SJCRH30 (cell line): ENCODE measurements at places on chromosomes 6 and 20.

GRCh38 chr6:94213226-94213625, 793.9 kb upstream of the EPHA7 start:
- peak; percentile 82 for DNase-seq

DNA sequence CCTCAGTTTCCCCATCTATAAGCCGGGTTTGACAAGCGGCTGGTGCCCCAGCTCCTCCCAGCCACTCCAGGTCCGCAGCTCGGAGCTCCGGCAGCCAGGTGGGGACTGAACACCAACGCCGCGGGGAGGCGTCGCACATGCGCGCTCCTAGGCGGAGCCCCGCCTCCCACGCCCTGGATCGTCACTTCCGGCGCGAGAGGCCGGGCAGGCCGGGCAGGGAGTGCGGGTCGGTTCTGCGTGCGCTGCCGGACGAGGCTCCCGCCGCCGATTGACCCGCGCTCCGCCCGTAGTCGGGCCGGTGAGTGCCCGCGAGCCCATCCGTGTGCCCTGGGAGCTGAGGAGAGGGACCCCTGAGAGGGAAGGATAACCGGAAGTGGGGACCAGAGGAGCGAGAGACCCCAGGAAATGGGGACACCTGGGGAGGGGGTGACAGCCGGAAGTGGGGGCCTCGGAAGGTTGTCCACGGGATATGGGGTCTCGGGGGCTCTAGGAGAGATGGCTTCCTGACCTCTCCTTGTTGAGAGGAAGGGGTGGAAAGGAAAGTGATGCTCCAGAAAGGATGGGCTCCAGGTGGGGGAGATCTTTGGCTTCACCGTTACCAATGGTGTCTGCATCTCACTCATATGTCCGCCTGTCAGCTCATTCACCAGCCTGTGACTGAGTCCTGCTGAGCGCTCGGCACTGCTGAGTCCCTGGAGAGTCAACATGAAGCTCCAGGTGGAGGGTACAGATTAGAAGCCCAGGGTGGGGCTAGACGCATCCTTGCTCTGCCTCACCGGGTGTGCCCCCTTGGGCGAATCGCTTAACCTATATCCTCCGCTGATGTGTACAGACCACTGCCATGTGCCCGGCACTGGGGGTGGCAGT, at the start of gene TTPAL:
TSS of gene TTPAL (plus strand) at position 181 of the 867 bp plus-strand sequence. CDS start 4,126 bp downstream, outside the sequence.
- DNase-seq, result peak; percentile 88

GRCh38 chr20:31862506-31862905, 7.8 kb downstream of the DUSP15 start:
- no peak for DNase-seq

GRCh38 chr6:110415086-110415916, at the start of gene DDO:
TSS of gene DDO (minus strand) at chr6:110415575. CDS start at chr6:110413462, 2,113 bp downstream.
- DNase-seq, result peak; percentile 30

DNA sequence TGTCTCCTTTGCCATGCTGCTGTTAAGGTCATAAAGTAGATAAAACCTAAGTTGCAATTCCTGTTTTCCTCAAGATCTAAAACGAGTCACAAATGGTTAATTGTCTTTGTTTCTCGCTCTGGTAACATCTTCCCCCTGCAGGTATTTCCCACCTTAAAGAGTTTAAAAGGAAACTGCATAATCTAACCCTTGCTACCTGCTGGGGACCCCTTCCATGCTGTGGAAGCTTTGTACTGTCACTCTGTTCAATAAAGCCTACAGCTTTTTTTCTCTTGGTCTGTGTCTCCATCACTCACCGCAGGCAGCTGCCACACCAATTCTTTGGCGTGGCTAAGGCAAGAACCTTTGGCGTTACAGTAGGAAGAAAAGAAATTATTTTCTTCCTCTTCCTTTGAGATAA, 117.7 kb upstream of the GJE1 start:
- DNase-seq, result no peak

GRCh38 chr6:112373866-112374520, 26.9 kb downstream of the RFPL4B start:
- no peak for DNase-seq

GRCh38 chr6:14283600-14284235, 166.1 kb downstream of the CD83 start:
- no peak for DNase-seq

DNA sequence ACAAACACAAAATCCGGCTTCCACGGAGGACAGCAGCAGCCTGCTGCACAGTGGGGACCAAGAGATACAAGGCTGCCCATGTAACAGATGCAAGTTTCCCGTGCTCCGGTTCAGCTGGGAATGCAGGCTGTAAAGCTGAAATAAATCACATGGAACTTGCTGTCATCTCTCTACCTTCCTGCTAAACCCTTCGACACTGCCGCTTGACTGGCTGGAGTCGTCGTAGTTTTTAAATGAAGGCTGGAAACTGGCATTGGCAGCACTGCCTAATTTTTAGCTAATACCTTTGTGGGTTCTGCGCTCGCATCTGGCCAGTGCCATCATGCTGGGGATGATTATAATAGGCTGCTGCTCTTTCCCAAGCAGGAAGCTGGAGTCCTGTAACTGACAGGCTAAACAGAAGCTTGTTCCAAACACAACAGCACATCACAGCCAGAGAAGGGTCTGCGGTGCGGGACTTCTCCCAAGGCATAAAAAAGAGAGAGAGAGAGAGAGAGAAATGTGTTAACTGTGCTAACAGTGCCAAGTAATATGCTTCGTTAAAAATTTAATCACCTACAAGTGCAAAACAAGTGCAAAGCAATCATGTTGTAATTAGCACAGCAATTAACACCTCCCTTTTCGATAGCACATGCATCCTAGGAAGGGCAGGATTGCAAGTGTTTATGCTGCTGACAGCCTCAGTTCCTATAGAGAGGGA, 146.1 kb downstream of the TFAP2A start:
- DNase-seq, result no peak

DNA sequence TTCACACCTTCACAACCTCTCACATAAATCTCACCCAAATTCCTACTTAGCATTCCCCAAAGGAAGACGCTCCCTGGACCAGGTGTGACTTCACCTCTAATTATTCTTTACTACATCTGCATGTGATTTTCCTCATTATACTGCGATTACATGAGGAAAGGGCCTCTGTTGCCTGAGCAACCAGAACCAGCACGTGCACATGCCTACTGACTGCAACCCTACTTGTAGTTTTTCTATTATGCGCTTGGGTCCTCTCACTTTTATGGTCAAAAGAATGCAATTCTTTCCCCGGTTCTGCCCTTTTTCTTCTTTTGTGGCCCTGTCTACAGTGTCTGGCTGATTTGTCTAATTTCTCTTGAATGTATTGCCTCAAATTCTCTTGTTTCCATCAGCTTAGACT, 20.4 kb upstream of the ANKEF1 start:
- DNase-seq, result no peak

DNA sequence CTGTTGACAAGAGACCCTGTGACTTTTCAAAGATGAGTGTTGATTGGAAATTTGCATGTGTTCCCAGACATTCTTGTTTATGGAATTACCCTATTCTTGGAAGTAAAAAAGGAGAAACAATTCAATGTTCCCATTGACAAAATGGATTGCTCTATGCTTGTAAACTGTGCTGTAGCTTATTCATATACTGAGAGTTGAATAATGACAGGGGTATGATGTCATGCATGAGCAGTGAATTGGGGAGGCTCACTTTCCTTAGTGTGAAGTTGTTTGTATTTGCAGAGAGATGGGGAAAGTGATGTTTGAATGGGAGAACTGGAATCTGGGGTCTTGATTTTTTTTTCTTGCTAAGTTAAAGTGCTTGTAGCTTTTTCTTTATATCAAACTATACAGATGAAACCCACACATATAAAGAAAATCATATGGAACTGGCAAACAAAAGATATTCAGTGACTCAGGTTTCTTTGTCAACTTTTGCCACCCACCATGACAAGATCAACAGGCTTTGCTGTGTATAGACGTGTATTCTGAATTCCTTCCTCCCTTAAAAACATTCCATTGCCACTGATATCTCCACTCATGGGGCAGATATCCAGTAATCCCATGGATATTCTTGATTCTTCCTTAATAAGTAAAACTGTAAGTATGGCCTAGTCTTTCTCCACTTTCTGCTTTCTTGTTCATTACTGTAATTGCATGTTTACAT, 97.8 kb upstream of the JAG1 start:
- DNase-seq, result no peak

DNA sequence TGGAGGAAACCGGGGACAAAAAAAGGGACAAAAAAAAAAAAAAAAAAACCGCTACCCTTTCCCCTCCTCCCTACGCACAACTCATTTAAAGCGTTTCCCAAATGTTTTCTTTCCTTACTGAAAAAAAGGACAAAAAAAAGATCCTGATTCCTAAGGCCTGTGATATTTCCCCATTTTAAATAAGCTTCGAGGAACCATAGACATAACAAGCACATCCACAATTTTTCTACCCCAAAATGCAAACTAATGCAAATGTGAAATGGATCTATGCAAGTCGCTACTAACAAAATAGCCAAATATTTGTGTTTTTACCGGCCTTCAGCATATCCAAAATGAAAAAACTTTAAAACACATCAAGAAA, 1.4 kb upstream of the ZNF217 start:
- no peak for DNase-seq

GRCh38 chr6:156319707-156320106, 457.5 kb upstream of the ARID1B start:
- DNase-seq, result no peak

DNA sequence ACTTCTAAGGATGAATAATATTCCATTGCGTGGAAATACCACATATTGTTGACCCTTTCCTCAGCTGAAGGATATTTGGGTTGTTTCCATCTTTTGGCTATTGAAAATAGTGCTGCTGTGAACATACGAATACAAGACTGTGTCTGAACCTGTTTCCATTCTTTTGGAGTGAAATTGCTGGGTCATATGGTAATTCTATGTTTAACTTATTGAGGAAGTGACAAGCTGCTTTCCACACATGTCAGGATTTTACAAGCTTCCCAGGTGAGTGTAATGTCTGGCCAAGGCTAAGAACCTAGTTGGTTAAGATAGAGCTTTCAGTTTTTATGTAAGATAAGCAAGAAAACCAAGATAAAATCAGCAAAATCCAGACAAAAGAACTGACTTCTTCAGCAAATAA, 48.8 kb downstream of the PPP1R3G start:
- no peak for DNase-seq

DNA sequence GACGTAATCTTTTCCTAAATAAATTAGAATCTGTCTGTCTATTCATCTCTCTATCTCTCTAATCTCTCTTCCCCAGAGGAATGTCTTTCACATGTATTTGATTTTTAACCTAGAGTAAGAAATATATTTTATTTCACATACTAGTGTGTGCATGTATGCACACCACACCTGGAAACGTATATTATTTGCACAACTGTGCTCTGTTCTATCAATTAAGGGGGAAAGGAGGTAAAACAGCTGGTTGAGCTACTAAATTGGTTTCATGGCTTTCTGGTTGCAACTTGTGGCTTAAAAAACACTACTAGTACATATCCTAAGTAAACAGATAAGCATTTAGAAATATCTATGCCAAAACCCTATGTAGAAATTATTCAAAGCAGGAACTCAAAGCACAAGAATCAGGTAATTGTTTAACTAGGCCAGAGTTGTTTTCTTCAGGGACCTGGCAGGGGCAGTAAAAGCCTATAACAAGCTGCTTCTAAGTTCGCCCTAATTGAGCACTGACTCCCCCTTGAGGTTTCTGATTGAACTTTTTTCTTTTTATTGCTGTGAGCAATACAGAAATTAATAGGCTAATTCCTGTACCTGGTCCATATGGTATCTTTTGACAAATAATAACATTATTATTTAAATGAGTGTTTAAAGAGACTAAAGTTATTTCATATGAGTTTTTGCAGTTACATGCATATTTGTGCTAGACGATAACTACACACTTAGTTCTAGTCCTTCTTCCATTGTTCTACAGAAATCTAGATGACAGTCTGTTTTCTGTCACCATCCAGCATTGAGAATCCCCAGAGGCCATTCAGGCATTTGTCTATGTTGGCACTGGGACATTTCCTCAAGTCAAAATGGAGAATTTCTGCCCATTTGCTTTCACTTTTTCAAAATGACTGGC, 88.6 kb downstream of the MCHR2 start:
- peak; percentile 11 for DNase-seq

DNA sequence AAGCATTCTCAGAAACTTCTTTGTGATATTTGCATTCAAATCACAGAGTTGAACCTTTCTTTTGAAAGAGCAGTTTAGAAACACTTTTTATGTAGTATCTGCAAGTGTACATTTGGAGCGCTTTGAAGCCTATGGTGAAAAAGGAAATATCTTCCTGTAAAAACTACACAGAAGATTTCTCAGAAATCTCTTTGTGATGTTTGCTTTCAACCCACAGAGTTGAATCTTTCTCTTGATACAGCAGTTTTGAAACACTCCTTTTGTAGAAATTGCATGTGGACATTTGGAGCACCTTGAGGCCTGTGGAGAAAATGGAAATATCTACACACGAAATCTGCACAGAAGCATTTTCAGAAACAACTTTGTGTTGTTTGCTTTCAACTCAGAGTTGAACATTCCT, 612.3 kb upstream of the ZNF337 start:
- no peak for DNase-seq

DNA sequence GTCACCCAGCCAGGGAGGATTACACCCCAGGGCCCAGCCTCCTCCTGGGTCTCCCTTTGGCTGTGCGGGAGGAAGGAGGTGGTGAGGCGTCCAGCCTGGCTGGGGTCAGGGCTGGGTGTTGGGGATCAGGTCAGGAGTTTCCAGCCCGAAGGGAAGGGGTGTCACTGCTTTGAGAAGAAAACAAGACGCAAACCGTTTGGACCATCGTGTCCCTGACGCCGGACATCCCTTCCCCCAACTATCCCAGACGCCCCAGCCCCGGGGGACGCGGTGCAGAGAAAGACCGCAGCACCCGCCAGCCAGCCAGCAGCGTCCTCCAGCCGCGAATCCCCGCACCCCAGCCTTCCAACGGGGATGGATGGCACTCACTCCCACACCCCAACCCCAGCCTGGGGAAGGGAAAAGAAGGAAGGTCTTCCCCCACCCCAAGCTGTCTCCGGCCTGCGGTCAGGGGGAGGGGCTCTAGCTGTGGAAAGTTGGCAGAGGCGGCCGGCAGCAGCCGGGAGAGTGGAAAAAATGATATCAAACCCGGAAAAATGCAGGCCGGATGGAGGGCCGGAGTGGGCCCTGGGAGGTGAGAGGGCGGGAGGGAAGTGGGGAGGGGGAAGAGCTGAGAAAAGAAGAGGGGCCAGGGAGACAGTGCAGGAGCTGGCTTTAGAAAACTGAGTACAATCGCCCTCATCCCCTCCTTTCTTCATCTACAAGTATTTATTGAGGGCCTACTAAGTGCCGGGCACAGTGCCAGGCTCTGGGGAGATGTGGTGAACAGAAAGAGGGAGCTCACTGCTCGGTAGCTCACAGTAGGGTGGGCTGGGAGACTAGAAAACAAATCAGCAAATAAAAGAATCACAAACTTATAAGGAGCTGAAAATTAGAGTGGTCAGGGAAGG, 10.6 kb downstream of the REM1 start:
- DNase-seq, result no peak
